Left ventricle myocardium inferior (tissue), 1 donor: ENCODE measurements at places on chromosomes 3 and 15. TPM values are rescaled to one million over a fixed set of nuclear protein-coding genes. Genes with fewer than 3 reads are reported as not detected.

- peak; percentile 7 for DNase-seq
These were observed 94.1 kb downstream of the VGLL4 start for GRCh38 chr3:11549580-11550140.

GRCh38 chr3:126373682-126374601 is 16.7 kb upstream of the KLF15 start:
- DNase-seq = no peak

- DNase-seq = no peak
These were observed 494.5 kb downstream of the DIPK2A start for GRCh38 chr3:144466114-144466513.

DNA sequence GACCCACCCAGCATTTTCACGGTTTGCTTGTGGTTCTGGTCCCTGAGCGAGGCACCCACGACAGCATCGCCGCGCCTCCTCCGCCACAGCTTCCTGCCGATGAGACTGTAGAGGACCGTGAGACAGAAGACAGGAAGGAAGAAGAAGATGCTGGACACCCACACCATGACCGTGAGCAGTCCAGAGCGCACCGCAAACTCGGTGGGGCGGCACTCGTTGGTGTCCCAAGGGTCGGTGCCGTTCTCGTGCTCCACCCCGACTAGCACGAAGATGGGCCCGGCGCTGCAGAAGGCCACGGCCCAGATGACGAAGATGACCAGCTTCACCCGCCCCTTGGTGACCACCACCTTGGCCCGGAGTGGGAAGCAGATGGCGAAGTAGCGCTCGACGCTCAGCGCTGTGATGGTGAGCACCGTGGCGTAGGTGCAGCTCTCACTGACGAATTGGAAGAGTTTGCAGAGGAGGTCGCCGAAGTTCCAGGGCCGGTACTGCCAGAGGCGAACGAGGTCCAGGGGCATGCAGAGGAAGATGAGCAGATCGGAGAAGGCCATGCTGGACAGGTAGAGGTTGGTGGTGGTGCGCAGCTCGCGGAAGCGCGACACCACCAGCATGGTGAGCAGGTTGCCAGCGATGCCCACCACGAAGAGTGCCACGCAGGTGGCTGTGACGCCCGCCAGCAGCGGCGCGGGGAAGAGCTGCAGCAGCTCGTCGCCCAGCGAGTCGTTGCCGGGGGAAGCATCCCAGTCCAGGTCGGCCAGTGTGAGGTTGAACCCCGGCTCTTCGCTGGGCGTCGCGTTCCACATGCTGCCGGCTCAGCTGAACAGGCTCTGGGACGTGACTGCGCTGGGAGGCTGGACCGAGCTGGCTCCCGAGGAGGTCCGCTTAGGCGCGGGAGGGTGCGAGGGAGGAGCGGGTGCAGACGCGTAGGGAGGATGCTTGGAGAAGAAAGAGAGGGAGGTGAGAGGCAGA is at the start of gene GHSR:
Gene GHSR (minus strand): TSS at position 846 of the 969 bp plus-strand sequence. CDS start 43 bp downstream, at position 803.
- no peak for DNase-seq

DNA sequence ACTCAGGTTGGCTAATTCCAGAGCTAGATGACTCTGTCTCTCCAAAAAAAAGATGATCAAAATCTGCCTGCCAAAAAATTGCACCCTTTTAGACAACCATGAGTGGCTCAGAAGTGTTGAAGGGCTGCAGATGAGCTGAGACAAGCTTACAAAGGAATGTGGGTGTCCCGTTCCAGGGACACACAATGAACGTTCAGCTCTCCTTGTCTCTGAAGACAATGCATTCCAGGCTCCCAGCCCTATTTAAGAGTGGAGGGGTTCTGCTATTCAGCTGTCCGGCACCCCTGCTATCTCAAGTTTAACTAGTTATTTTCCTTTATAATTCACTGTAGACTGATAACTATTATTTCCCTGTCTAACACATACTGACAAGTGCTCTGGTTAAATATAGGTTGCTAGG is 355.1 kb upstream of the WNT5A start:
- no peak for DNase-seq

DNA sequence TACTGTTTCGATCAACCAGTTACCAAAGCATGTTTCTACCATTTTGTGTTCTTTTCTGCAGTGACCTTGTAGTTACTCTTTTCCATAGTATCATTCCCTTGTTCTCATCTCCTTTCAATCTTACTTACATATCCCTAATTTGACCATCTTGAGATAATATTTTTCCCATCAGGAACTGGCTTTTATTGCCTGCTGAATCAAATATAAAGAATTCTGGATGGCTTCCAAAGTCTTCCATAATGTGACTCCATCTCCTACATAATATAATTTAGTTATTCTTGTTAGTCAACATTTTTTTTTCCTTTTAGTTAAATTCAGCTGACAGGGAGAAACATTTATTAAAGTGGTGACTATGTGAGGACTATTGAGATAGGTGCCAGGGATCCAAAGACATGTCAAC is 7.0 kb downstream of the USP8 start:
- DNase-seq = no peak

GRCh38 chr3:137771401-137772213 is 7.5 kb downstream of the SOX14 start:
- DNase-seq = no peak

DNA sequence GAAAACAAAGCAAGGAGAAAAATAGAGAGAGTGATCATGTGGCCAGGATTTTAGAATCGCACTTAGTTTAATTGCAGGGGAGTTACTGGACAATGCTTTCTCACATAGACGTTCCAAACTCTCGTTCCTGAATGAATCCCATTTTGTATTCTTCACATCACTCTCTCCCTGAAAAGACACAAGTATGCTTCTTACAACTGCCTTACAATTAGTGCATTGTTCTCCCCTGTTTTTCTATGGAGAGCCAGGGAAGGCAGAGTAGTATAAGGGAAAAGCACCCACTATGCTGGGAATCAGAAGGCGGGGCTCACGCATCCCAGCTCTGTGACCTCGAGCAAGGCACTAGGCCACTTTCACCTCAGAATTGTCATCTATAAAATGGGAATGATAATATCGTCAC is 14.4 kb downstream of the TMOD2 start:
- no peak for DNase-seq

GRCh38 chr3:159907828-159908227 is 80.8 kb upstream of the IL12A start:
- DNase-seq = no peak

GRCh38 chr3:61701011-61701410 is 139.6 kb downstream of the PTPRG start:
- DNase-seq = no peak

DNA sequence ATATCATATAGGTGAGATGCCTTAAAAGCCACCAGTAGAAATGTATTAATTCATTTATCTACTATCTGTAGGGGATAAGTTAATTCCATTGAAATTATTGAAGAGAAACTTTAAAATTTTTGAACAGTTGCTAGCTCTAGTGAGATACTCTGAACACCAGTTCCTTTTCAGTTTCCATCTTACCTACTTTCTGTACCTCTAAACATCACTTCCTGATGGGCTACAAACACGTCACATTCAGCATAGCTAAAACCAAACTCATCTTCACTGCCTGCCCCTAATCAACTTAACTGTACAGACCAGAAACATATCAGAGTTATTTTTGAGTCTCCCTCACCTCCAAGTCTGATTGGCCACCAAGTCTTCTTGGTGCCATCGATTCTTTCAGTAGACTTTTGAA is 88.9 kb downstream of the FEZF2 start:
- no peak for DNase-seq

SUCLG2 gene
- 100 TPM for total RNA-seq

ACKR4 gene
- total RNA-seq = 5.2 TPM

TM4SF1 gene
- total RNA-seq = 103 TPM

CCR8 gene
- total RNA-seq = not detected

PPP1R14D gene
- not detected for total RNA-seq

CLDND1 gene
- 69.9 TPM for total RNA-seq

CD80 gene
- total RNA-seq = not detected
